ENCODE measurements at places on chromosomes 6 and 20.

DNA sequence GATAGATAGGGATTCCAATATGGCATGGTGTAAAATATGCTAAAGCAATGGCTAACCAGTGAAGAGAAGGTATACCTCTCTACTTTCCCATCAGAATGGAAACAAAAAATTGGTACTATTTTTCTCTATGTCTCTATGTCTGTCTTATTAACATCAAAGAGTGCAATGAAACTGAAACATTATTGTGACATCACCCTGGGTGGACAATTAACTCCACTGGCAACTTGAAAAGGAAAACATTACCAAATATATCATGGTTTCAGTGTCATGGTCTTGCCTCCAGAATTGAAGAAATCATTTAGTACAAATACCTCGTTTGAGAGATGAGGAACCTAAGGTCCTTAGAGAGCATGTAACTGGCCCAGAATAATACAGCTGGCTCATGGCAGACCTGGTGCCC, 1132.5 kb upstream of the MAP3K7 start:
- DNase-seq, result no peak

GRCh38 chr6:26538572-26538902, 371 bp downstream of the HMGN4 start:
- DNase-seq, result no peak

- DNase-seq, result no peak
These were observed 24.5 kb upstream of the FAM135A start for GRCh38 chr6:70388814-70389213.

DNA sequence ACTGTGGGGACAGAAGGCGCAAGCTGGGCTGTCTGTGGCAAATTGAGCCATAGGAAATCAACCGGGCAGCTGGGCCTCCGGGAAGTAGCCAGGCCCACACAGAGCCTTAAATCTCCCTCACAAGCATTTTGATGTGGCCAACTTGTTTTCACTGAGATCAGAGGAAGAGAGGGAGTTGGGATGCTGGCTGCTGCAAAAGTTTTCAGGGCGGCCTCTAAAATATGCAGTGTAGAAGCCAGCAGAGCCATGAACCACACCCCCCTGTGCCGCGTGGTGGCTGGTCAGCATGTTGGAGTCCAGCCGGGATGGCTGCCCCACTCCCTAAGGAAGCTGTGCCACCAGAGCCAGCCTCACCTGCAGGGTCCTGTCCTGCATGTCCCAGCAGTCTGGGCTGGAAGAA, 167.4 kb downstream of the CDC5L start:
- DNase-seq, result no peak

DNA sequence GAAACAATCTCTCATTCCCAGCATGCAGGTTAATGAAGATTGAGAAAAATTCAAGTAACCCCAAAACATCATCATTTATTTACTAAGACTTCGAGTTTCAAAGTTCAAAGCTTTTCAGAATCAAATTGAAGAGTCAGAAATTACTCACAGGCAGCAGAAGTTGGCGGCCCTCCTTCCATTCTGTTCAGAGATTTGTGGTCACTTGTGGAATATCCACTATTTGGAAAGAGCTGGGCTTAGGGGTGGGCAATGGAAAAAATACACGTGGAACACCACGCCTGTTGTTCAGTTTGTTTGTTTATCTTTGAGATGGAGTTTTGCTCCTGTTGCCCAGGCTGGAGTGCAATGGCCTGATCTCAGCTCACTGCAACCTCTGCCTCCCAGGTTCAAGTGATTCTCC, 108.6 kb upstream of the NAA20 start:
- DNase-seq, result no peak

DNA sequence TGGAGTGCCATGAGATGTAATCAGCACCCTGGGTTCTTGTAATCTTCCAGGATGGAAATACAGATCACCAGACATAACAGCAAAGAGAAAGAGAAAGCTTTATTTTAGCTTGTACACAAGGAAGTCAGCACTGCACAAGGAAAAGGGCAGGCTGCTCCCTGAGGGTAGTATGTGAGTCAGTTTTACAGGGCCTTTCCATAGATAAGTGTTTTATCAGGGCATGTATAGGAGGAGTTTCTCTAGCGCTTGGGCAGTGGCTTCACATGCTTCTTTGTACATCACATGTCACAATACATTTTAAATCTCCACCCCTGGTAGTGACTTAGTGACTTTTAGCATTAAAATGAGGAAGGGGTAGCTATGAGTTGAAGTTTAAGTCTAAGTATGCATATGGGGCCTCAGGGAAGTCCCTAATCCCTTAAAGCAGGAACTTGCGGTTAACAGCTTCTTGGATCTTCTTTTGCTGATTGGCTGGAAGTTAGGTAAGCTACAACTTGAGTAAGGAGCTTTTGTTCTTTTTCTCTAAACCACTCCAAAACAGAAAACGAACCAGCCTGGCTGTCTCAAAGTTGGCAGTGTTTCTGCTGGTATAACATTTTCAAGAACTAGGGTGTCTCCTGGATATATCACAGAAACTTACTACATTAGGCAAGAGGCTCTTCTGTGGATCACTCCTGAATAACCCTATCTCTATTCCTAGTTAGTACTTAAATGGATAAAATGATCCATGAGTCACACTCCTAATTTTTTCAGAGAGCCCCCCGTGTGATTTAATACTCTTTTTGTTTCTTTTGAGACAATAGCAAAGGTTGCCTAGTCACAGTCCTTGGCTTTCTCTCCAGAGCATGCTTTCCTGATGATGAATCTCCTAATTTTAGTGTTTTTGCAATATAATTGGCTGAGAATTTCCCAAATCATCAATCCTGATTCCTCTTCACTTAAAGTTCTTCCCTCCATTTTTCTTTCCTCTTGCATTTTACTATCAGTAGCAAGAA, 60.2 kb downstream of the MRAP2 start:
- DNase-seq, result no peak

GRCh38 chr20:38880952-38881735, 45.1 kb upstream of the FAM83D start:
- DNase-seq, result peak; percentile 41

DNA sequence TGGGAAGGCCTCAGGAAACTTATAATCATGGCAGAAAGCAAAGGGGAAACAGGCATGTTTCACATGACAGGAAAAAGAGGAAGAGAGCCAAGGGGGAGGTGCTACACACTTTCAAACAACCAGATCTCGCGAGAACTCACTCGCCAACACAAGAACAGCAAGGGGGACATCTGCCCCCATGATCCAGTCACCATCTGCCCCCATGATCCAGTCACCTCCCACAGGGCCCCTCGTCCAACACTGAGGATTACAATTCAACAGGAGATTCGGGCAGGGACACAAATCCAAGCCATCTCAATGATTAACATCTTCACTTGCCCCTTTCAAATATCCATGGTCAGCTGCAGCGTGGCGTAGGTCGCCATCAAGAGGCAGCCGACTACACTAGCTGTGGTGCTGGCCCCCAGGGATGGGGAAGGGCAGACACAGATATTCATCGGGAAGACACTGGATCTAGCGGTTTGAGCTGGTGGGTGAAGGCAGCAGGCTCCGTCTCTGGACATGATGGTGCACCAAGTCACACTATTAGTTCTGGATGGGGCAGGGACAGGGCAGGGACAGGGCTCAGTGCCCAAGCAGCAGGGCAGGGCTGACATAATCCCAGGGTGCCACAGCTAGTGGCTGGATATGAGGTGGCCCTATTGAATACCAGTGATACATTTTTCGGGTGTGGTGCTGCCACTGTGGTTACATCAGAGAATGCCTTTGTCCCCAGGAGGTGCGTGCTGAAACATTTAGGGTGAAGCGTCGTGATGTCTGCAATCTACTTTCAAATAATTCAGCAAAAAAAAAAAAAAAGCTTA, 31.6 kb downstream of the TUBB2B start:
- DNase-seq, result peak; percentile 55

DNA sequence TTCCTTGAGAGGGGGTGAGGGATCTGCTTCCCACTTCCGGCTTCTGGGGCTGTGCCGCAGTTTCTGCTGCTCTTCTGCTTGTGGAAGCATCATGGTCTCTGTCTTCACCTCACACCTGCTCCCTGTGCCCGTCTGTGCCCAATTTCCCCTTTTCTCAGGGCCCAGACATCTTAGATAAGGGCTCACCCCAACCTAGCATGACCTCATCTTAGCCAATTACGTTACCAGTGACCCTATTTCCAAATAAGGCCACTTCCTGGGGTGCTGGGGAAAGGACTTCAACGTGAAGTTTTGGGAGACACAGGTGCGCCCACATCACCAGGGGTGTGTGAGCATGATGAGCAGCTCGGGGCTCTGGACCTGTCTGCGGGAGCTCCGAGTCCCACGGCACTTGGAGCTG, 20.7 kb upstream of the RBBP8NL start:
- DNase-seq, result no peak

DNA sequence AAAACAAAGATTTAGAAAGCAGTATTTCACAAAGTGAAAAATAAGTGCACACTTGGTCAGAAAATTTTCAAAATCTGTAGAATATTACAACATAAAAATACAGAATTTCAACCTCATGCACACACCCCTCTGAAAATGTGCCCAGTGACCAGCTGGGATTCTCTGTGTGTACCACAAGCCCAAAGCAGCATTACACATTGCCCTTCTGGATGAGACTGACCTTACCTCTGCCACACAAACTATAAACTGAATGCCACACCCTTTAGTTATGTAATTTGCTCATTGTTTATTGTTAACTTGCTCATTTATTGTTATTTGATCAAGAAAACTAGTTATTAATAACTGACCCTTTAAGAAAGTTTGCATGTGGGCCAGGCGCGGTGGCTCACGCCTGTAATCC, 303.0 kb downstream of the FOXC1 start:
- peak; percentile 30 for DNase-seq

GRCh38 chr6:44943541-44943940, 384.6 kb upstream of the RUNX2 start:
- no peak for DNase-seq

DNA sequence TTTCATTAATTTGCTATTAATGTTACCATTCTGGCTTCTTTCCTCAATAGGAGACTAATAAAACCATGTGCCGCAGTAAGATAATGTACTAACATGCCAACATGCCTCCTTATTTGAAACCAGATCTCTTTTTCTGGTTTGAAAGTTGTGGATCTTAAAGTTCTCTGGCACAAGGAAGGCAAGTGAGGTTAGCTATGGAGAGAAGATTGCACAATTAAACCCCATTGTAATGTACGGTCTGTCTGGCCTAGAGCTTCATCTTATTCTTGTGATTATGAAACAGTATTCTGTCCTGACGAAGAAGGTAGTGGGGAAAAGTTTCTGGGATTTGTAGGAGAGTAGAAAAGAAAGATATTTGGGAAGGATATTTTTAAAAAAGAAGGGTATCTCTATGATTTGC, 68.4 kb downstream of the EYA4 start:
- peak; percentile 47 for DNase-seq

GRCh38 chr20:63057171-63058117, 50.7 kb upstream of the BHLHE23 start:
- peak; percentile 49 for DNase-seq

DNA sequence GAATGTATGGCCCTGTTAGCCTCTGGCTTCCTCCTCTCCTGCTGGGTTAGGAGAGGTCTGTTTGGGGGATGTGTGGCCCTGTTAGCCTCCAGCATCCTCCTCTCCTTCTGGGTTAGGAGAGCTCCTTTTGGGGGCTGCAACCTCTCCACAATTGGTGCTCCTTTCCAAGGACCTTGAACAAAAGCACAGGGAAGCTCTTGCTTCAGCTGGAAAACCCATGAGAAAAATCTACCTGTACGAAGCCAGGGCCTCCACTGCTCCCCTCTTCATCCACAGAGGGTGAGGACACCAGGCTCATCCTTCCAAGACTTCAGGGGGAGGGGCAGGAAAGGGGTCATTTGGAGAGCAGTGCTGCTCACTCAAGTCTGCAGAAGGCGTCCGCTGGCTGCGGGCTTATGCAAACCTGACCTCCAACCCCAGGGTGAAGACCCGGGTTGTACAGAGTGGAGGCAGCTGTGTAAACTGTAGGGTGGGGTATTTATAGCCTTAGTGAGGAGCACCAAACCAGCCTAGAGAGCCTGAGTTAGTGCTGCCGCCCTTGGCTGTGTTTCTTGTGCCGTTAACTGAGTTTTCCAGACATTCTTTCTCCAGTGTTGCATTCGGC, 62.1 kb downstream of the SLC24A3 start:
- DNase-seq, result no peak

- peak; percentile 53 for DNase-seq
These were observed 66.8 kb downstream of the PPP1R3G start for GRCh38 chr6:5151955-5152401.

DNA sequence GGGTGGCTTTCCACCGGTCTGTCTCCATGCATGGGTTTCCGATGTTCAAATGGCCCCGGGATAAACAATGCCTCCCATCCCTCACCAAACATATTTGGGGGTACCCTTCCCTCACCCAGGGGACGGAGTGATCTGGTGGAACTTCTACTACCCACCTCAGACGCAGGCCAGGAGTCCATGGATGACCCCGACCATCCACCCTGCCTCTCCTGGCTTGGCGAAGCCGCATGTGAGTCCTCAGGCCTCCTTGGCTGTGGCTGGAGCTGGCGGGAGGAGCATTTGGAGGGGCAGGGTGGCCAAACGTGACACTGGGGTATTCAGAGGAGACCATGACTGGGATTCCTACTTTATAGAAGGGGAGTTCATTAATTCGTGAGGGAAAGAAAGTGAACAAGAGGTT, 45.9 kb upstream of the FRMD1 start:
- DNase-seq, result no peak

GRCh38 chr6:154267508-154268106, 89.0 kb downstream of the IPCEF1 start:
- no peak for DNase-seq

DNA sequence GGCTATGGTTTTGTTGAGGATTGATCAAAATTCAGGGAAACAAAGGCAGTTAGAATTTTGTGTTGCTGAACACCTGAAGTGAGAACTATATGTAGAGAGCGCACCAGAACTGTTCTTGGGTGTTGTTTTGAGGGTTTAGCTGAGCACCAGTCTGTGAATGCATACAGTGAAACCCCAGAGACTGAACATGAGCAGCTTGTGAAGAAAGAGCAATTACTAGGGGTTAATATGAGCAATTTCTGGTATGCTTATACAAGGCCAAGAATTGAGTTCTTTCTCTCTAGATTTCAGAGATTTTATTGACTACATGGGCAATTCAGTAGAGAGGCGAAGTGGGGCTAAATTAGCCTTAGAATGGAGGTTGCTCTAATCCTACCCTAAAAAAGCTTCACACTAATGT, 93.9 kb downstream of the CD2AP start:
- DNase-seq, result no peak

- DNase-seq, result no peak
These were observed 164.5 kb upstream of the CST7 start for GRCh38 chr20:24784607-24785006.

- DNase-seq, result no peak
These were observed 59.0 kb downstream of the CTCFL start for GRCh38 chr20:57465943-57466342.

DNA sequence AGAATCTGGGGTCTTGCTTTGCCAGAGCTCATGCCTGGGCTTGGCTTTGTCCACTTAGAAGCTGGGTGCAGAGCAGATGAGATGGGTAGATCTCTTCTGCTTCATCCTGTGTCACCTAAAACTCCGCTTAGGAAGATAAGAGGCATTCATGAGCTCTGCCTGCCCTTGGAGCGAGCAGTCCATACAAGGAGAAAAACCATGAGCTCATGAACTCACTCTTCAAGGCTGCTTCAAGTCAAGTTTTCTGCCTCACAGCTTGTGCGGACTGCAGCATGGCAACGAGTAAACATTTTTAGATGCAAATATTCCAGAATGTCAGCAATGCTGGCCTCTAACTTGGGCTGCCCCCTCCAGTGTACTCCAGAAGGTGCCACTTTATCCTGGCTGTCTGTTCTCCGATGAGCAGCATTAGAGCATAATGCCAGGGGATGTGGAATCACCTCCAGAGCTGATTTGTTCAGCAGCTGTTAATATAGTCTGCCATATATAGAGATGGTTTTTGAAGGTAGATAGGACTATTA, 10.7 kb upstream of the UQCC2 start:
- DNase-seq, result no peak
